Effector memory CD4-positive, alpha-beta T cell (primary cell): ENCODE measurements at places on chromosomes 2 and 18.

DNA sequence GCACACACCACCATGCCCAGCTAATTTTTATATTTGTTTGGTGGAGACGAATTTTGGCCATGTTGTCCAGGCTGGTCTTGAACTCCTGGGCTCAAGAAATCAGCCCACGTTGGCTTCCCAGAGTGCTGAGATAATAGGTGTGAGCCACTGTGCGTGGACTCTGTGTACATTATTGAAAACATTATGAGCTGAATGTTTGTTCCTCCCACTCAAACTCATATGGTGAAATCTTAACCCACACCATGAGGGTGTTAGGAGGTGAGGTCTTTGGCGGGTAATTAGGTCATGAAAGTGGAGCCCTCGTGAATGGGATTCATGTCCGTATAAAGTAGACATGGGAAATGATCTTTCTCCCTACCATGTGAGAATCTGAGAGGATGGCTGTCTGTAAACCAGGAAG is 83.6 kb downstream of the SPTBN1 start:
- H3K4me1 ChIP-seq = no peaks in the 10 kb centered on the region
- H3K27me3 ChIP-seq = no peaks in the 10 kb centered on the region
- no peak for DNase-seq
- H3K27ac ChIP-seq = no peak overlapping the region
- H3K4me3 ChIP-seq = no peak overlapping the region

DNA sequence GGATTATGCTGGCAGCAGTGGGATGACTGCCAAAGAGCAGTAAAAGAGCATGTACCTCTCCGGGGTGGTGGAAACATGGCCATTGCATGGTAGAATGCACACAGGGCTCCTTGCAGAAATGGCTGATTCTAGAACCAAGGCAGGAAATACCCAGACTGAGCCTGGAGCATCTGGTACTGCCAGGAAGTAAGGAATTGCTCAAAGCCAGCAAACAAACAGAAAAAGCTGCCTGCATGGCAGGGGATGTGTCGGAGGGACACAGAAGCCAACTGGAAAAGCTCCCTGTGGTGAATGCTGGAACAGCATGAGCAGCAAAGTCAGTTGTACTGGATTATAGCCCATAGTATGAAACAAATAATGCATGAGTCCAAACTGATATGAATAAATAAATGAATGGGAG is 78.0 kb upstream of the NFATC1 start:
- DNase-seq = no peak
- H3K27ac ChIP-seq = no peak overlapping the region
- H3K27me3 ChIP-seq = no peaks in the 10 kb centered on the region
- no peaks in the 10 kb centered on the region for H3K4me1 ChIP-seq
- no peak overlapping the region for H3K4me3 ChIP-seq

GRCh38 chr2:152509772-152510491 is 175.0 kb downstream of the FMNL2 start:
- H3K27me3 ChIP-seq = no peaks in the 10 kb centered on the region
- no peak for DNase-seq
- H3K27ac ChIP-seq = no peak overlapping the region

DNA sequence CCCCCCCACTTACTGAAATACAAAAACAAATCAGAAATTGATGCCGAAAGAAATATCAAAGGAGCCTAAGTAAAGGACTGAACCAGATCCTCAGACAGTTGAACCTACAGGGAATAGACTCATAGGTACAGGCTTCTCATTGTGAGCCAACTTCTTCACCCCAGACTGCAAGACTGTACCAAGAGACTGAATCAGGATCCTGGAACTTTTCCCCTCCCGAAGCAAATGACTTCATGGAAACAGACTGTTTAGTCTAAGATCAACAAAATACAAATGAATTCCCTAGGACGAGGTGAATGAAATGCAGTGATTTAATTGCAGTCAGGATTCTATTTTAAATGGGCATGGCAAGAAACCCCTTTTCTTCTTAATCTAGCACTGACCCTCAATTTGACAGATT is 53.6 kb upstream of the RNF152 start:
- DNase-seq = no peak

- no peaks in the 10 kb centered on the region for H3K36me3 ChIP-seq
- no peak overlapping the region for H3K4me3 ChIP-seq
- H3K27ac ChIP-seq = no peak overlapping the region
- H3K27me3 ChIP-seq = no peaks in the 10 kb centered on the region
- H3K4me1 ChIP-seq = no peaks in the 10 kb centered on the region
Observed at GRCh38 chr2:1301056-1301455, 112.2 kb upstream of the TPO start.

DNA sequence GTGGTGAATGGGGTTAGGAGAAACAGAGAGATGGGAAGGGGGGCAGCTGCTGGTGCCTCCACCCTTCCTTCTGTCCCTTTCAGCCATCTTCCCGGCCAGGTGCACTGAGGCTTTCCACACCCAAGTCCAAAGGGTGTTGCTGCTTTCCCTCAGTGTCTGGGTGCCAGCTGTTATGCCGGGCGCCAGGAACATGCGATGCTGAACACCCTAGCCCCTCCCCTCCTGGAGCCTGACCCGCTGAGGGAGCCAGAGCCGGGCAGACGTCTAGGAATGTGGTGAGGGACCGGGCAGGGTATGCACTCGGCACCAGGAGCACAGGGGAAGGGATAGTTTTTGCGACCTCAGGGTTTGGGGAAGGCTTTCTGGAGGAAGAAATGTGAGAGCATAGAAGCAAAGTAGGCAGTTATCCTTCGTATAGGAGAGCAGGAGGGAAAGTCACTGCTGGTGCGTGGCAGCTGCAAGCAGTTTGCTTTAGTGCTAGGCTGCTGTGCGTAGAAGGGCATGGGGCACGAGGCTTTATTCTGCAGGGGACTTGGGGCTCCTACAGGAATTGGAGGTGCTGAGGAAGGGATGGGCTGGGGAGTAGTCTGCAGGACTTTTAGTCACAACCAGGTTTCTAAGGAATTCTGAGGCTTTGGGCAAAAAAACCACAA is 147.7 kb downstream of the TSN start:
- DNase-seq = no peak
- no peak overlapping the region for H3K4me3 ChIP-seq
- no peaks in the 10 kb centered on the region for H3K36me3 ChIP-seq
- no peaks in the 10 kb centered on the region for H3K27me3 ChIP-seq
- H3K27ac ChIP-seq = no peak overlapping the region

- peaks cover 8% of the 10 kb centered on the region for H3K4me1 ChIP-seq
- no peak overlapping the region for H3K4me3 ChIP-seq
- no peak for DNase-seq
- peaks cover 29% of the 10 kb centered on the region for H3K27me3 ChIP-seq
- H3K36me3 ChIP-seq = no peaks in the 10 kb centered on the region
- no peak overlapping the region for H3K27ac ChIP-seq
Observed at GRCh38 chr18:59263661-59264060, 9.6 kb downstream of the RAX start.

GRCh38 chr2:20398956-20399567 is 47.8 kb upstream of the RHOB start:
- no peak overlapping the region for H3K4me3 ChIP-seq
- no peak overlapping the region for H3K27ac ChIP-seq
- H3K27me3 ChIP-seq = no peaks in the 10 kb centered on the region
- no peaks in the 10 kb centered on the region for H3K36me3 ChIP-seq

DNA sequence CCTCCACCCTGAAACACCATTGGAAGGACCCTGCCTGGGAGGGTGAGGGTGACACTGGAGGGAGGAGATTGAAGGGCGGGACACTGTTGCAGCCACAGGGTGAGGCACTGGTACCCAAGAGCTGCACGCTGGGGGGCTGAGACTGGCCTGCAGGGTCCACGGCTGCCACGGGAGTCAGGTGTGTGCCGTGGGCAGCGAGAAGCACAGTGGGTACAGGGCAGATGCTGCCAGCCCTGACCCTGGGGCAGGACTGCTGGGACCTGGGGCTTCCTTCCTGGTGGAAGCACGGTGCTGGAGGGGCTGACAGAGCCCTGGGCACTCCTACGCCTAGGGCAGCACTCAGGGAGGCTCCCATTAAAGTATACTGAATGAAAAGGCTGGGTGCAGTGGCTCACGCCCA is 16.6 kb downstream of the CYS1 start:
- H3K27ac ChIP-seq = no peak overlapping the region
- no peaks in the 10 kb centered on the region for H3K4me1 ChIP-seq
- no peaks in the 10 kb centered on the region for H3K27me3 ChIP-seq
- no peak for DNase-seq
- no peak overlapping the region for H3K4me3 ChIP-seq

GRCh38 chr18:21242780-21243401 is 859 bp downstream of the GREB1L start:
- no peak overlapping the region for H3K4me3 ChIP-seq
- no peaks in the 10 kb centered on the region for H3K36me3 ChIP-seq
- H3K27ac ChIP-seq = no peak overlapping the region
- H3K27me3 ChIP-seq = peaks cover 5% of the 10 kb centered on the region
- H3K4me1 ChIP-seq = no peaks in the 10 kb centered on the region

DNA sequence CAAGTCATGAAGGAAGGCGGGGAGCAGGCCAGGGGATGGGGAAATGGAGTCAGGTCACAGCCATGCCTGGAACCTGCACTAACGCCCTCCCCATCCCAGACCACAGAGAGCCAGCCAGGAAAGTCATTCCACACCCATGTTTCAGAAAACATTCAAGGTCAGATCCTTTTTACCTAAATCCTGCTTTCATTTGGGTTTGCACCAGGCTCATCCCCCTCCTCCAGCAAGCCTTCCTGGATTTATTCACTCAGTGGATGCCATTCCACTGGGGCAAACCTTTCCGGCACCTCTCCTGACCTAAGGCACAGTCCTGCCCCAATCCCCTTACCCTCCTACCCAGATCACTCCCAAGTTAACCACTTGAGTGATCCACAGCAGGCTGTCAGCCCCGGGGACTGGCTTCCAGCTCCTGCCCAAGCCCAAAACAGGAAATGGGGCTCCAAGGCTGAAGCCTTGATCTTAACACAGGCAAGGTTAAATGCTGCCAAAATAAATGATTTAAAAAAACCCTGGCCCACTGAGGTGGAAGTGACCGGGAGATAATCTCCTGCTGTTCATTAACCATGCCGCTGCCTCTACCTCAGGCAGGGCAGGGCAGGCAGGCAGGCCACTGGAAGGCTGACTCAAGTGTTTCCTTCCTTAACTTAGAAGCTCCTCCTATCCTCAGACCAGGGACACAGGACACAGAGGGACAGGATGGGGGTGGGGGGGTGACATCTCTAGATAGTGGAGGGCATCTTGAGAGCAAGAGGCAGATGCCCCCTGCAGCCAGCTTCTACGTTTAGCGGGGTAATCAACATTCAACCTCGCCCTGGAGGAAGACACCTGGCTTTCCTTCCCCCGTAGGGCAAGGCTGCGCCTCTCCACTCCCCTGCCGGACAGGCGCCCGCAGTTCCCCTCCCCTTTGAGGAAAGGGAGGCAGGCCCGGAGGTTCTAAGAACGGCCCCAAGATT is 1.4 kb downstream of the RAB11FIP5 start:
- H3K27me3 ChIP-seq = no peaks in the 10 kb centered on the region
- DNase-seq = no peak
- H3K4me1 ChIP-seq = peaks cover 9% of the 10 kb centered on the region
- peak overlapping the region; percentile 60 for H3K4me3 ChIP-seq
- no peak overlapping the region for H3K27ac ChIP-seq
- no peaks in the 10 kb centered on the region for H3K36me3 ChIP-seq

DNA sequence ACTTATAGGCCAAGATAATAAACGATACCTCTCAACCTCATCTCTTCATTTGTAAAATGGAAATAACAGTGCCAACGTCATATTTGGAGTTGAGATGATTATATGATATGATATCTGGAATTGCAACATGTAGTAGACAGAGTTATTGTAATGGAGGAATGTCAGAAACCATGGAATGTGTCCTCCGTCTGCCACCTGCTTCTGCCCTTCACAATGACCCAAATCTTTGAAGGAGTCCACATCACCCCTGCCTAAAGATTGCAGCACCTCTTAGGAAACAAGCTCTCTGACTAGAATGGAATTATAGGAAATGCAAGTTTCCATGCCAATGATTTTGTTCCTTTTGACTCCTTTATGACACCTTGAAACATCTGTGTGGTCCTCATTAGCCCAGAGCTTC is 14.9 kb downstream of the NR4A2 start:
- no peaks in the 10 kb centered on the region for H3K36me3 ChIP-seq
- DNase-seq = no peak
- no peak overlapping the region for H3K27ac ChIP-seq
- H3K4me3 ChIP-seq = no peak overlapping the region

GRCh38 chr2:54085069-54085468 is 30.3 kb upstream of the ACYP2 start:
- no peak for DNase-seq
- H3K27me3 ChIP-seq = no peaks in the 10 kb centered on the region
- H3K4me3 ChIP-seq = no peak overlapping the region
- H3K4me1 ChIP-seq = no peaks in the 10 kb centered on the region
- H3K36me3 ChIP-seq = no peaks in the 10 kb centered on the region

GRCh38 chr2:53562407-53562806 is 205.2 kb upstream of the CHAC2 start:
- no peak overlapping the region for H3K4me3 ChIP-seq
- no peak for DNase-seq
- no peaks in the 10 kb centered on the region for H3K36me3 ChIP-seq
- H3K27me3 ChIP-seq = no peaks in the 10 kb centered on the region
- no peaks in the 10 kb centered on the region for H3K4me1 ChIP-seq

- DNase-seq = no peak
- H3K4me3 ChIP-seq = no peak overlapping the region
- H3K27me3 ChIP-seq = no peaks in the 10 kb centered on the region
Observed at GRCh38 chr2:218329027-218329825, 27.4 kb upstream of the CATIP start.

DNA sequence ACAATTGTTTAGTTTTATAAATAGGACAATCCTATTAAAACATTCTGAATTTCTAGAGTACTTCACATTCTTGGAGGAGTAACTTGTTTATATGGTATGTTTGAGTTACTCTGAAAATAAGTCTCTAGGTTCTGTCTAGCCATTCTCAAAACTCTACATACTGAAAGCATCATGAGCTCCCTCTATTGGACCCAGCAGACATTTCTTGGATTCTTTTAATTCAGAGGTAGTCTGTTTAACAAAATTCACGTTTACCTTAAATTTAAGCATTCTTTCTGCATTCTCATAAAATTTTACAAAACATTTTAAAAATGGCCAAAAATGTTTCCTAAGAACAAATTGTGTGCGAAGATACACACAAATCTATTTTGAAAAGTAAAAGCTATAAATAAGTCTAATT is 15.3 kb downstream of the SP9 start:
- H3K27ac ChIP-seq = no peak overlapping the region
- H3K27me3 ChIP-seq = peaks cover 2% of the 10 kb centered on the region
- no peak for DNase-seq

GRCh38 chr2:210429403-210430137 is 47.0 kb downstream of the LANCL1 start:
- H3K36me3 ChIP-seq = peaks cover 37% of the 10 kb centered on the region
- H3K4me3 ChIP-seq = no peak overlapping the region
- no peaks in the 10 kb centered on the region for H3K4me1 ChIP-seq
- DNase-seq = no peak
- H3K27me3 ChIP-seq = no peaks in the 10 kb centered on the region

- no peaks in the 10 kb centered on the region for H3K27me3 ChIP-seq
- DNase-seq = no peak
- H3K27ac ChIP-seq = no peak overlapping the region
- no peaks in the 10 kb centered on the region for H3K36me3 ChIP-seq
- no peak overlapping the region for H3K4me3 ChIP-seq
- H3K4me1 ChIP-seq = no peaks in the 10 kb centered on the region
Observed at GRCh38 chr18:79577451-79578395, 101.9 kb upstream of the CTDP1 start.
